ENCODE measurements at places on chromosomes 7 and 10.
A peak's percentile ranks its signal among the peaks of the same experiment; 100 is the strongest.

- DNase-seq, result peak; percentile 85
Measured at GRCh38 chr10:43396061-43396927, 12.7 kb downstream of the HNRNPF start.

DNA sequence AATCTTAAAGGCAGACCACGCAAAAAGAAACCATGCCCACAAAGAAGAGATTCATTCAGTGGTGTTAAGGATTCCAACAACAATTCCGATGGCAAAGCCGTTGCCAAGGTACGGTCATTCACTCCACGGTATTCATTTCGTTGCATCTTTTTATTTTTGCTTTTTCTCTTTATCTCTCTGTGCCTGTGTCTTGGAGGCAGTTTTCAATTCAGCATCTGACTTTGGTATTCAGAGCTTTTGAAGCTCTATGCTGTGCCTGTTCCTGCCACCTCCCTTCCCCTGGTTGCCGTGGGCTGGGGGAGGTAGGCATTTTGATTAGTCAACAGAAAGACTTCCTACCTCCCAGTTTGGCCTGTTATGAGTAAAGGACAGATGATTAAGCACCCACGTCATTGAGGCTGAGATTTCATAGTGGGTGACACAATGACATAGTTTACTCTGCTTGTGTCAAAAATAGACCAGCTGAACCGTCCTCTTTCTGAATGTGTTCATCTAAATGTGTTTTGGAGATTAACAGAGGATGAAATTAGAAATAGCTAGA is 149.5 kb downstream of the ARID5B start:
- DNase-seq, result peak; percentile 55

DNA sequence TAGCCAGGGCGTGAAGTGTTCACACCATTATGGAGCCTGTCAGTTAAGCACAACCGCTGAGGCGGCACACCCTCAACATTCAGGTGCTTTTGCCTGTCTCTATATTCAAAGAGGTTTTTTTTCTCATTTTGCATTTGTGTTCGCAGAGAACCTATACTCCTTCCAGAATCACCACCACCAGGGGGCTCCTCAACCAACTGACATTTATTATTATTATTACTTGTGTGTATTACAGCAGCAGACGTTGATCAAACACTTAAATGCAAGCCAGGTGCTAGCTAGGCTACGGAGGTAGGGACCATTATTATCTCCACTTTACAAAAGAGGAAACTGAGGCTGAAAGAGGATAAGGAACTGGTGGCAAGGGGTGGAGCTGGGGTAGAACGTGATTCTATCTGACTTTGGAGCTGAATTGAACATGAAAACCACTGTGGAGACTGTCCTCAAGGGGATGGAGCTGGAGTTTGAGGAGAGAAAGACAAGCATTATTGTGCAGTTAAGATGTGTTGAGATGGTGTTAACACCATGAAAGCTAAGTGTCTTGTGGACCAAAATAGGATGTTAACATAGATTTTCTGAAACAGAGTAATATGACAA is 133.8 kb upstream of the PLXNA4 start:
- no peak for DNase-seq

- no peak for DNase-seq
Measured at GRCh38 chr10:58473976-58474375, 38.7 kb upstream of the BICC1 start.

DNA sequence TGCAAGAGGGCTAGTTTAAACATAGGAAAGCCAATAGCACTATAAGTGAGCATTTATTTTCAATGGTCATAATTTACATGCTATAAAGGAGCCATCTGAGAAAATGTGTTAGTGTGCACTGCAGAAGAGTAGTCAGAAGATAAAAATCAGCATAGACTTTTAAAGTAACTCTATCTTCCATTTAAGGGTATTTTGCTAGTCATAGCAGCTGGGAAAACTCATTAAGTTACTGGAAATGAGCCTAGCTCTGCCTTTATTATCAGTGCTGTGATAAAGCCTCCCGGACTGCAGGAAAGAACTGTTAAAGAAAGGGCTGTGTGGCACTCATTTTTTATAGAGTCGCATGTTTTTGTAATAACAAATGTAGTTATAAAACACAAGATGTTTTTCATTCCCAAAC is 825.8 kb upstream of the POM121L12 start:
- no peak for DNase-seq

DNA sequence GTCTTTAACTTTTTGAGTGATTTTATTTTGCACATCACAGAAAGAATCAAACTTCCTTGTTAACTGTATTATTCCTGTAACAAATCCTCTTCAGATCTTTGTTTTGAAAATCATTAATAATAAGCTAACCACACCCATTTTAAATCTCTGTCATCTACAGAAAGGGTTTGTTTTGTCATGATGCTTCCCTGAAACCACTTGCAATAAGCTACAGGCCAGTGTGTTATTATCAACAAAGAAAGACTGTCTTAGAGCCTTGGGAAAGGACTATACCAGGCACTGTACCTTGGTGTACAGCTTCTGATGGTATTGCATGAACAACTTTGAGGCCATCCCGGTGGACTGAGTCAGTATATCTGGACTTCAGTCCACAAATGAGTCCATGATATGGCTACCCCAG is 145.3 kb upstream of the FAM3C start:
- no peak for DNase-seq

DNA sequence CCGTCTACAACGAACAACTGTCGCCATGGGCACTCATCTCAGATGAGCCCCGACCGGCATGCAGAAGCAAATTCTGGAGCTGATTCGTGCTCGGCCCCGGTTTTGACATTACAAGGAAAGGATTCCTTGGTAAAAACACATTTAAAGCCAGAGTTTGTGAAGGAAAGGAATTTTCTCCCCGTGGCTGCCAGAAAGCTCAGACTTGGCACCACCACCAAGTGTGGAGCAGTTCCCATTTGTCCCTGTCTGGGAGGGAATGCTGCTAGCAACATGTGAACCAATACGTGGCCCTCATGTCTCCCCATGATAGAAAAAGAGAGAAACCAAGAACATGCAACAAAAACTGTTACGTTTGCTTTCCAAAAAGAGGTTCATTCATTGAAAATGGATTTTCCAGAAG is 55.2 kb upstream of the DDC start:
- DNase-seq, result no peak

DNA sequence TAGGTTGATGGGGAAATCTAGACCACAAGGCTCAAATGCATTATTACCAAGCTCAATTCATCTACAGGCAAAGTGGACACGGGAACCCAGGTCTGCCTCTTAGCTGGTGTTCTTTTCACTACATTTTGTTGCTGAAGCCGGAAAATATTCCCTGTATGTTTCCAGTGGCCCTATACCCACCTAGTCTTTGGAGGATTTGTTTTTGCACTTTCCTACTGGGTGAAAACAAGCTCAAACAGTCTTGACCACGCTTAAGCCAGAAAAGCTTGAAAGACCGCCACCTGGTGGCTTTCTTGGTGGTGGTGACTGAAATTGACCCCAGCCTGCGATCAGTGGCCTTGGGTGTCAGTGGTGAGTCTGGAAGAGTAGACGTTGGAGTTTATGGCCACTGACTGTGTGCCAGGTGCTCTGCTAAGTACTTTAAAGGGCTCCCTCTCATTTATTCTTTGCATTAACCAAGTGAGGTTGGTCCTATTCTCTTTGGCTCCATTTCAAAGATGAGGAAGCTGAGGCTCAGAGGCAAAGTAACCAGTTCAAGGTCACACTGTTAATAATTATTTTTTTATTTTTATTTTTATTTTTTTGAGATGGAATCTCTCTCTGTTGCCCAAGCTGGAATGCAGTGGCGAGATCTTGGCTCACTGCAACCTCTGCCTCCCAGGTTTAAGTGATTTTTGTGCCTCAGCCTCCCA is 11.1 kb upstream of the CRTAC1 start:
- DNase-seq, result peak; percentile 24

- no peak for DNase-seq
Measured at GRCh38 chr7:128123291-128124037, 92.2 kb upstream of the LRRC4 start.

DNA sequence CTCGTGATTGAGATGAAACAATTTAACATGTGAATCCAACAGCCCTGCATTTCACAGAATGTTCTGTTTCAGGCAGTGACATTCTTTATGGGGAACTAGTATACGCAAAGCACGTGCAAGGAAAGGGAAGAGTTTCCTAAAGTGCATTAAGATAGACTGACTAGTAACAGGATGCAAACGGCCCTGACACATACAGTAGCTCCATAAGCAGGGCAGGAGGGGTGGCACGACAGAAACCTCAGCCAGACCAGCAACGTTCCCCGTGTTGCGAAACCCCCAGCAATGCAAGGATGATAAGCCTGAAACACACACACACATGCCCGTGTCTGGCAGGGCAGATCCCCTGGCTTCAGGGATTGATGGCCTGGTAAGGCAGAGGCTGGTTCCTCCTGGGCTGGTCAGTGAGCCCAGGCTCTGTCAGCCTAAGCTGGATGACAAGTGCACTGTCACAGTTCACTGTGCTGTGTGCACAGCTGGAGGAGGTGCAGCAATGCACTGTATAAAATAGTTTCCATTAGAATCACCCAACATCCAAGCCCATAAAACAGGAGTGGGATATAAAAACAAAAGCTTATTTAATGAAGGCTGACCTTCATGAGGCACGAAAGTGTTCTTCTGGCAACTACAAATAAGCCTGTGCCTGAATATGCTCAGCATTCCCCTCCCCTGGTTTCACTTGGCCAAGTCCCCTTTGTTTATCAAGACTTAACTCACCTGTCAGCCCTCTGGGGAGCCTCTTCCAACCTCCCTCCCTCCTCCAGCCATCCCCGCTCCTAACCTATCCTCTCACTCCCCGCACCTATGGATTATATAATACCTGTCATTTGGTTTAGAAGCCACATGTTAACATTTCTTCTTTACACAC is 88.8 kb downstream of the GSAP start:
- DNase-seq, result no peak

DNA sequence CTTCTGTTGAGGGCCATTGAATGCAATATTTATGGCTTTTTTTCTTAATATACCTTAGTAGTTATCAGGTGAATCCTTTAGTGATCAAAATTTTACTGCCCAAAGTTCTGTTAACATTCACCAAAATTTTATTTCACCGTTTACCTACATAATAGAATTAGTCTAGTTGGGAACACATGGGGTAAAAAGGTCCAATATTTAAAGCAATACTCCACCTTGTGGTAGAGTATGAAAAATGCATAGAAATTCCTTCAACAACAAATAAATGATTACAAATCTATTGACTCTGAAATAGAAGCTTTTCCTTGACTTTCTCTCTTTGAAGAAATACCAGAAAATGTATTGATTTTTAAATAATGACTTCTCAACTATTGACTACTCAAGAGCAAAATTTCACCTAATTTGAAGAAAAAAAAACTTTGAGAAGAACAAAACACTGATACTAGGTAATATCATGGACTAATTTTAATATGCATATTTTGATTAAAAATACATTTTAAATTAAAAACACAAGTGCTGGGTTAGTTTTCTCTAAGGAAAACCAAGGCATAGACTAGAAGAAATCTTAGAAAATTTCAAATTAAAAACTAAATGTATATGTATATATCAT is 43.3 kb downstream of the POLR1F start:
- DNase-seq, result no peak

GRCh38 chr10:132163278-132163765 is 23.4 kb upstream of the DPYSL4 start:
- DNase-seq, result peak; percentile 82

GRCh38 chr10:61990761-61991135 is 89.2 kb downstream of the ARID5B start:
- no peak for DNase-seq

GRCh38 chr10:109974504-109975191 is 33.1 kb upstream of the ADD3 start:
- DNase-seq, result no peak

GRCh38 chr10:49614242-49615198 is 683 bp downstream of the CHAT start:
- DNase-seq, result no peak

- no peak for DNase-seq
Measured at GRCh38 chr10:58853668-58854067, 322.8 kb upstream of the PHYHIPL start.

DNA sequence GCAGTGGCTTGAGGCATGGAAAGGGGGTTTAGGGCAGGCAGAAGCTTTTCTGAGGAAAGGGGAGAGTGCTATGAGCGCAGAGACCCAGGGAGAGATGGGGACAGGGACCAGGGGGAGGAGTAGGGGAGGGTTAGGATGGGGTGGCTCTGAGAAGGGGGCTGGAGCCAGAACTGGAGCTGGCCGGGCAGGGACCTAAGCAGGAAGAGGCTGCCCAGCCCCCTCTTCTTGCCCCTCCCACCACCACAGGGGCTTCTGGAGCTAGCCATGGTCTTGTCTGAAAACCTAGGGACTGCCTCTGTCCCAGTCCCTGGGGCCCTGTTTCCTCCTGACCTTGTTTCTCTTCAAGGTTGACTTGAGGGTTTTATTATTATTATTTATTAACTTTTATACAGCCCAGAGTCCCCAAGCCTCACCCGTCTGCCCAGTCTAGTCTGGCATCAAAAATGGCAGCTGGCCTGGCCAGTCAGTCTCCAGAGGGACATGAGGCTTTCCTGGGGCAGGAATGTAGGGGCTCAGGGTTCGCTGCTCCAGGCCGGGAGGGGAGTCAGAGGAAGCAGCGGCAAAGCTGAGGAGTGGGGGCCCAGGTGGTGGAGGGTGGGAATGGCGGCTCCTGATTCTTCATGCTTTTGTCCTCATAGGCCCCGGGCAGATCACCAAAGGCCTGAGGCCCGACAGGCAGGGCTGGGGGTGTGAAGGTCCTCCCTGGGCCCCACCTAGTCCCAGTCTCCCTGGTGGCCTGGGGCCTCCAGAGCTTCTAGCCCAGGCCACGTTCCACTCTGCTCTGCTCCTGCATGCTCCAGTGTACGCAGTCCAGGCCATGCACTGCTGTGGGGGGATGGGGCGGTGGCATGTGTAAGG is 5.7 kb downstream of the TRIM8 start:
- DNase-seq, result no peak

All from stimulated activated effector memory CD8-positive, alpha-beta T cell treated with anti-CD3 and anti-CD28 coated beads, Interleukin-12 subunit alpha, Interleukin-12 subunit beta, amount 100 ng/mL, for 72 hours (primary cell).